Dorsolateral prefrontal cortex (tissue), 122 donors: ENCODE measurements at places on chromosomes 2 and 18. TPM values are rescaled to one million over a fixed set of nuclear protein-coding genes. Genes with fewer than 3 reads are reported as not detected.

DNA sequence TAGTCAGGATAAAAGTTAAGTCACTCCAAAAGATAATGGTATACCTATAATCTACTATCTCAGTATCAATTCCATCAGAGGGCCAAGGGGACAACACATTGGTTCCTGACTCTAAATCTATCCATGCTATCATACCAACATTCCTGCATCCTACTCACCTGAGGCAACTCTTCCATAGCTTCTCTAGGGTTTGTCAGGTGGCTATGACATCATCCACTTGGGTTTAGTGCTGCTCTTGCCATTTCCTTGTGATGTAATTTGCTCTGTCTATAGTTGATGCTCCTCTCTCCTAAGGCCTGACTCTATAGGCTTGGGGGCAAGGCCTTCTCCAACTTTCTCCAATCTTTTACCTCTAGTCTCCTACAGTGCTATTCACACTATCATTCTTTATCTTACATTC, 139.9 kb upstream of the FSHR start:
- no peak for DNase-seq

NEU2 gene
- not detected for total RNA-seq

GRCh38 chr2:235746257-235746934, 252.6 kb downstream of the AGAP1 start:
- DNase-seq, result no peak

ST6GAL2 gene
- 40.6 TPM for total RNA-seq

LYG1 gene
- 3.6 TPM for total RNA-seq

TUBB8B gene
- 0.81 TPM for total RNA-seq
